ENCODE measurements at places on chromosomes 13 and 19.

- no peak for DNase-seq
Measured at GRCh38 chr13:75400775-75401174, 81.2 kb downstream of the TBC1D4 start.

DNA sequence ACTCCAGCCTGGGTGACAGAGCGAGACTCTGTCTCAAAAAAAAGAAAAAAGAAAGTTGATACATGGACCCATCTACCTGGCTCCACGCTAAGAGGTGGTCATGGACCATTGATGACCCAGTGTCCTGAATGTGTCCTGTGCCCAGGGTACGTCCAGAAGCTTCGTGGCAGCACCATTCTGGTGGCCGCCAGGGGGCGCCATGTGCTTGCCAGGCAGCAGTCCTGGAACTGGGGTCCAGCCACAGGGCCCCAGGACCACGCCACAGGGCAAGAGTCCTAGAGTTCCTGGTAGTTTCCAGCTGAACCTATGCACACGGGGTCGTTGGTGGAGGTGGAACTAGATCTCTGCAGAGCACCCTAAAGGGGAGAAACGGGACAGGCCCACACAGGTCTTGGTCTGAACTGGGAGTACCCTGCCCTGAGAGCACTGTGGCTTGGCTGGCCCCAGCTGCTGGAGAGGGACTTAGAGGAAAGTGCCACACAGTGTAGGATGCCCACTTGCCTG is 19.9 kb upstream of the FBXO27 start:
- DNase-seq: peak; percentile 81

DNA sequence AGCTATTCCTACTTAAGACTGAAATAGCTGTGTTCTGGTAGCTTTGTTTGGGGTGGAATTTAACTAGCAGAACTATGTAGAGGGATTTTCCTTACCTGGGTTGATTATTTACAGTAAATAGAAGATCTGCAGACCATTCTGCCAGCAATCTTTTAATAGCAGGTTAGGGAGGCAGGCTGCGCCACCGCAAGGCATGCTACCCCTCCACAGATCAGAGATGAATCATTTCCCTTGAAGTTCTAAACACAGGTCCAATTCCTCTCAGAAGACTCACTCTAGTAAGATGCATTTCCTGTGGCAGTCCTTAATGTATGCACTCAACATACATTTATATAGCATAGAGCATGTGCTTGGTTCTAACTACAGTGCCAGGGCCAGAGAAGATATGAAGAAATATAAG is 109.0 kb downstream of the TNFRSF19 start:
- DNase-seq: peak; percentile 63

- DNase-seq: no peak
Measured at GRCh38 chr19:4594201-4594600, 34.7 kb upstream of the SEMA6B start.

- DNase-seq: no peak
Measured at GRCh38 chr13:104289400-104289799, 1223.2 kb upstream of the SLC10A2 start.

GRCh38 chr13:108618233-108618632 is 11.2 kb upstream of the MYO16 start:
- DNase-seq: no peak

All from activated CD4-positive, alpha-beta T cell treated with anti-CD3 and anti-CD28 coated beads, Interleukin-2, Interleukin-6, amounts not matched to agents 100 ng/mL and 50 ng/mL, durations not matched to agents 16 hours and 8 hours (primary cell).